Liver (tissue), 10 donors: ENCODE measurements at places on chromosomes 13 and 19.

DNA sequence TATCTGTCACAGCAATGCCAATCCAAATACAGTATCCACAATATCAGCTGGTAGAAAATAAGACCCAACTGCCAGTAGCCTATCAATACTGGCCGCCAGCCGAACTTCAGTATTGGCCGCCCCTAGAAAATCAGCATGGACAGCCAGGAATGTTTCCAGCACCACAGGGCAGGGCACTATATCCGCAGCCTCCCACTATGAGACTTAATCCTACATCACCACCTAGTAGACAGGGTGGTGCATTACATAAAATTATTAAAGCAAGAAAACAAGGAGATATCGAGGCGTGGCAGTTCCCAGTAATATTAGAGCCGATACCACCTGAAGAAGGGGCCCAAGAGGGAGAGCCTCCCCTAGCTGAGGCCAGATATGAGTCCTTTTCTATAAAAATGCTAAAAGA lies 111.3 kb downstream of the ZNF486 start:
- no peaks in the 10 kb centered on the region for H3K27me3 ChIP-seq
- H3K4me1 ChIP-seq = no peaks in the 10 kb centered on the region
- no peak overlapping the region for H3K27ac ChIP-seq
- no peak for DNase-seq
- H3K4me3 ChIP-seq = no peak overlapping the region

GRCh38 chr19:47609906-47610894 lies 1.3 kb downstream of the BICRA start:
- H3K4me3 ChIP-seq = peak overlapping the region; percentile 72
- peak overlapping the region; percentile 87 for H3K27ac ChIP-seq
- no peaks in the 10 kb centered on the region for H3K36me3 ChIP-seq

GRCh38 chr19:4622695-4623421 lies 16.5 kb upstream of the TNFAIP8L1 start:
- H3K36me3 ChIP-seq = no peaks in the 10 kb centered on the region
- no peaks in the 10 kb centered on the region for H3K4me1 ChIP-seq
- no peak for DNase-seq

DNA sequence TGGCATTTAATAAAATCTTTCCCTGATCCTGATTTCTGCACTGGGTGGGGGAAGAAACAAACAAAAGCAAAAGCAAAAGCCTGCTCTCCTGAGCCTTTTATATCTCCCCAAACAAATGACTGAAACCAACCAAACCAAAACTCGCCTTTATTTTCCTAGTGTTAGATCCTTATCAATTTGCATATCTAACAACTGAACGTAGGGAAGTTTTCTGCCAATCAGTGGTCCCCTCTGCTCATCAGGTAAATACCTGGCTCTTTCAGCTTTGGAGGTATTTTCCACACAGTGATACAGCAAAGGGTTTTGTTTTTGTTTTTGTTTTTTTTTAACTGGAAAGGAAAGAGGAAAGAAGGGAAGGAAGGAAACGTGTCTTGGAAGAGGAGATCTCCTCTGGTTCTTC lies 3.3 kb downstream of the AMER2 start:
- no peak overlapping the region for H3K27ac ChIP-seq
- peaks cover 10% of the 10 kb centered on the region for H3K4me1 ChIP-seq
- H3K4me3 ChIP-seq = no peak overlapping the region
- DNase-seq = no peak
- H3K36me3 ChIP-seq = no peaks in the 10 kb centered on the region

DNA sequence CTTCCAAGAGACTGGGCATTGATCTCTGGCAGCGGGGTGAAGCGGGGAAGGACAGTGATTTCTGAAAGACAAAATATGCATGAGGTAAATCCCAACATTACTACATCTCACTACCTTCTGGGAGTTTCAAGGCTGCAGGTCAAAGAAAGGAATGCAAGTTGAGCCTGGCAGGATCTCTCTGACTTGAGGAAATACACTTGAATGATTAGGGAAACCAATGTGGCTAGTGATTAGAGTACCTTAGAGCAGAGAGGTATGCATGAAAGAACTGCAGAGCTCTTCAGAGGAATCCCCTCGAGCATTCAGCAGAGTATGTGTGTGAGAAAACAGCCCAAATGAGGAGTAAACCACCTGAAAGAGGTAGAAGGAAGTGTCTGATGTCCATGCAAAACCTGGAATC lies 2874.1 kb upstream of the PCDH20 start:
- H3K27ac ChIP-seq = no peak overlapping the region
- H3K27me3 ChIP-seq = no peaks in the 10 kb centered on the region
- H3K4me3 ChIP-seq = no peak overlapping the region
- no peak for DNase-seq
- H3K4me1 ChIP-seq = no peaks in the 10 kb centered on the region
